ENCODE measurements at places on chromosomes 2 and 18.

DNA sequence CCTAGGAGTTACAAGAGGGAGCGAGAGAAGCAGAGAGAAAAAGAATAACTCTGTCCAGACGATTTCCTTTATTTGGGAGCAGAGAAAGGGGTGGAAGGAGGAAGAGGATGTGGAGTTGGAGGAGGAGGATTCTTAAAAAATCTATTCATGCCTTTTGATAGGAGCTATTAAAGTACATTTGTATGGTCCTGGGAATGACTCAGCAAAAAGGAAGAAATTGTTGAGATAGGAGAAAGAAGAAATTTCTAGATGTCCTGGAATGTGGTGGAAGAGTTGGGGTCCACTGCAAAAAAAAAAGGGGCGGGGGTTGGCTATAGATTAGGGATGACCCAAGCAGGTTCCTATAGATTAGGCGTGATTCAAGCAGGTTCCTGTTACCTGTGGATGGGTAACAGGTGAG, 32.4 kb upstream of the RPRM start:
- DNase-seq = no peak

GRCh38 chr2:189018631-189019030, 44.5 kb downstream of the COL3A1 start:
- DNase-seq = no peak

GRCh38 chr18:80046961-80047541, 12.8 kb downstream of the RBFA start:
- no peak for DNase-seq

- DNase-seq = no peak
These were observed 4.0 kb downstream of the KIF1A start for GRCh38 chr2:240815761-240816583.

- DNase-seq = no peak
These were observed 132.9 kb downstream of the SOCS6 start for GRCh38 chr18:70421471-70422390.

GRCh38 chr2:135485441-135485840, 45.6 kb downstream of the ZRANB3 start:
- DNase-seq = no peak

DNA sequence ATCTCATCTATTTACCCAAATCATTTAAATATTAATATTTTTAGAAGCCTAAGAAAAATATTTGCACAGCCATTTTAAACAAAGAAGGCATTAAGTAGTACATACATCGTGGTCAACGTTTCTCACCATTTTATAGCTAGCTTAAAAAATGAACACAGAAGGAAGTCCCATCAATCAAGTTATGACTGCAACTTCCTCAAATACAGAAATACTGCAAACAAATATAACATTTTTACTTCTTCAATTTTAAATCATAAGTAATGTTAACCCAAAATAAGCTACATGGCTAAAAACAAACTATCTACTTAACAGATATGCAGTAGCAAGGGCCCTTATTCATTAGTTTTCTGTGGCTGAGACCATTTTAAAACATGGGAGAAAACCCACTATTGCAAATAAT, 30.6 kb downstream of the ITSN2 start:
- no peak for DNase-seq

GRCh38 chr2:76281156-76281841, 570.6 kb upstream of the GCFC2 start:
- no peak for DNase-seq

- DNase-seq = no peak
These were observed 49.8 kb upstream of the NAB1 start for GRCh38 chr2:190599073-190599472.

- no peak for DNase-seq
These were observed 4.9 kb downstream of the RALB start for GRCh38 chr2:120257522-120257921.

GRCh38 chr2:1743396-1744150, 742 bp downstream of the PXDN start:
- DNase-seq = no peak

DNA sequence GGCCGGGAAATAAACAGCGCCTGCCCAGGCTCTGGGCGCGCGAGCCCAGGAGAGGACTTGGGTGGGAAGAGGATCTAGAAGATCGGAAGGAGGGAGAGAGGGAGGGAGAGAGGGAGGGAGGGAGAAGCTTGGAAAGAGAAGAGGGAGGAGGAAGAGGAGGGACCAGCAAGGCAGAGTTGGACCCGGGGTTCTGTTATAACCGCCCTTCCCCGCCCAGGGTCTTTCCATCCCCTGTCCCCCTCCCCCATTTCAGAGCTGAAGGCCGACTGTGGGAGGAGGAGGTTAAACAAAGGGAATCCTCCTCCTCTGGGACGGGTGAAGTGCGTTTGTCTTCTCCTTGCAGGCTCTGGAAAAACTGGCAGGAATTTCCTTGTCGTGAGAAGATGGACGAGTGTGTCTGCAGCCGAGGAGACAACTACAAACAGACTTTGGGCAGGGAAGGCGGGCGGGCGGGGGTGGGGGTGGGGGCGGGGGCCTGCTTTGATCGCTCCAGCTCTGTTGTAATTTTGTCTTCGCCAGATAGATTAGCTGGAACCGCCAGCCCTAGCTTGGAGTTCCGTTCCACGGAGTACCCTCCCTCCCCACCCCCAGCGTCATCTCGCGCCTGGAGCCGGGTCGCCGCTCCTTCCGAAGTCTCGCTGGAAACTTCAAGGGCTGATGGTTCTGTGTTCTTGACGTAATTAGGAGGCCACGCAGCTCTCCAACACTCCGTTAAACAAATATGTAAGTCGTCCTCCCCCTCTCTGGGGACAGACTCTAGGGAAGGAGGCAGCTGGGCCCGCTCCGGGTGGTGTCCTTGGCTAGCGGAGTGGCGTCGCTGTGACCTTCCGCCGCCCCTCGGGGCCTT, 6.4 kb upstream of the SP9 start:
- no peak for DNase-seq
